ENCODE measurements at places on chromosomes 12 and 14. TPM values are rescaled to one million over a fixed set of nuclear protein-coding genes. Genes with fewer than 3 reads are reported as not detected.

- no peak for DNase-seq
These were observed 96.2 kb downstream of the MON2 start for GRCh38 chr12:62562846-62563245.

GRCh38 chr12:130646716-130647370 lies 69.3 kb downstream of the RIMBP2 start:
- DNase-seq = no peak

DNA sequence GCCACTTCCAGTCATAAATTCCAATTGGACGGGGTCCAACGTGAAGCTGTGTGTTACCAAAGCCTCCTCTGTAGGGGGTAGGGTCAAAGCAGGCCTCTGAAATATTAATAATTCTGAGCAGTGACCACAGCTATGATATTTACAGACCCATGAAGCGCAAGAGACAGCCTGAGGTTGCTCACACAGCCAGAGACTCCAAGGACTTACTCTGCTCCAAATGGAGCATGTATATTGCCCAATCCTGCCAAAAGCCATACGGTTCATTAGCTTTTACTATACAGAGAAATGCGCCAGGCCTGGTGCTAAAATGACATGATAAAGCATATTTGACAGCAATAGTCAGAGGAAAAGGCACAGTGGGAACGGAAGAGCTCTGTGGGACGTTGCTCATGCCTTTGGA lies 151.3 kb downstream of the PAH start:
- no peak for DNase-seq

- no peak for DNase-seq
These were observed 30.9 kb downstream of the GRIN2B start for GRCh38 chr12:13950502-13950901.

DNA sequence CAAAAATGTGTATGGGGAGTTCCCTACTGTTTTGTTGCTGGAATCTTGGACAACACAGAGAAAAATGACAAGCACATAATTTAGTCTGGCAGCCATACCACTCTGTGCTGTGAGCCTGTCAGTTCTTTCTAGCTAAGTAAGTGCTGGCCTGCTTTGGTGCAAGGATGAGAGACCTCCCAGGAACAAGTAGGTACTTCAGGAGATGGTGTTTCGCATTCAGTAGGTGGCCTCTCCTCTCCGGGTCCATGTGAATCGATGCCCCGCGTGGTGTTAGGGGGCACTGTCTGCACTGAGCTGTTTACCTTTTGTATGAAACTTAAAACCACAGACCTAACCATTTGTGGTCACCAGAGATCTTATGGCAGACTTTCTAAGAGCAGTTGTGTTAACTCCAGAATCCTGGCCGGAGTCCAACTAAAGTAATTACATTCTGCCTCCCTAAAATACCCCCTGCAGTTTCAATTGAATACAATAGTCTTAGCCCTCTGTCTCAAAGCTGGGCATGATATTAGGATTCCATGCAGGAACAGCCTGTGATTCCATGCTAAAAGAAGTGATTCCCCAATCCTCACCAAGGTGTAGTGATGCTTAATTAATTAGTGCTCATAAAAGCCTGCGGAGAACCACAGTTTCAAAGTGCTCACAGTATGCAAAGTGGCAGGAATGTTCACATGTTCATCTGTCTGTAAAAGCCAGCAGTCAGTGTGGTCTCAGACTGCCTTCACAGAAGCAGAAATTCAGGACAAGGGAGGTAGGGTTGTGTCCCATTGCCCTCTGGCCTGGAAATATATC lies 64.2 kb downstream of the LLPH start:
- DNase-seq = peak; percentile 80

DNA sequence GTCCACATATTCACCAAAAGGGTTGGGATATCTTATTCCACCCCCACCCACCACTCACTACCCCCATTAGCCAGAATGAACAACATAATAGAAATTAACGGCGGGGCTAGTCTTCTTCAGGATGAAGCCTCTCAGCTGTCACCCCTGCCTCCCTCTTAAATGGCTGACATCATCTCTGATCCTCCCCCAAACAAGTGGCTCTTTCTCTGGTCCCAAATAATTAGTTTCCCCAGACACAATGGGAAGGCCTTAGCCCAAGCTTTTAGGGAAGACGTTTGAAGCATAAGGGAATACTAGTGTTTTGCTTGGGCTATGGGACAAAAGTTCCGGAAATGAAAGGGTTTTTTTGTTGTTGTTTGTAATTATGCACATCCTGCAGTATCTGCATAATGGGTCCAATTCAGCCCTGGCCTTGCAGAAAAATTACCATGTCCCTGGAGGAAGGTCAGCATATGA lies 13.8 kb downstream of the STON2 start:
- DNase-seq = no peak

DNA sequence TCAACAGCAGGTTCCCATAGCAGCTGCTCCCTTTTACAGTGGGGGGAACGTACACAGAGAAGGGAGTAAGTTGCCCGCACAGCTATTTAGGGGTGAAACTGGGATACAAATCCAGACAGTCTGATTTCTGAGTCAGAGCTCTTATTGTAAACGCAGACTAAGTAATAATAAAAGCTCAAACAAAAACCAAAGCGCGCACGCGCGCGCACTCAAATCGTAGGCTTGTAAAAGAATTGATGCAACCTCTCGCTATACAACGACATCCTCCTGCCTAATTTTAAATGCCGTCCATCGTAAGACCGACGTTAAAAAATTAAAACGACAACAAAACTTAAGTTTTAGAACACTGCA lies 747 bp upstream of the DACT1 start:
- peak; percentile 79 for DNase-seq

DNA sequence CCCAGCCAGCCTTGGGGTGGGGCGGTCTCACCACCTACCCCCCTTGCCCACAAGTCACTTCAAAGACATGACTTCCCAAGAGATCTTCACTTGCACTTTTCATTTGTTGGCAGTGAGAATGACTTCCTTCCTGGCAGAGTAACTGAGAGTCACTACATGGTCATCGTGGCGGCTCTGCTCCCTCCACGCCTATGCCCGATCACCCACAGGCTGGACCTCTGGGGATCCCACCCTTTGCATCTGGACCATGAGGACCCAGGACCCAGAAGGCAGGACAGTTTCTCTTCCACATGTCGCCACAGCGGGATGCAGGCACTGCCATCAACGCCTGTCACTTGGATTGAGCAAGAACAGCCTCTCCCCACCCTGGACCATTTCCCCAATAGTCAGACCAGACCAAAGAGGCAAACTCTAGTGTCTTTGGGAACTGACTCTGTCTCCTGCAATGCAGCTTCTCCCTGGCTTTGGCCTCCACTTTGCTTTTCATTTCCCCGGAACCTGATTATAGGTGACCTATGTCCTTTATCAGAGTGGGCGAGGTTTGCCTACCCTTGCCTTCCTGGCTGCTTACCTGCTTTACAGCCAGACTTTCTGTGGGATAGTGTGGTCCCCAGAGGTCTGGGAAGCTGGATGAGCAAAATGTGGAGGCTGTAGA lies 3.6 kb downstream of the VDR start:
- no peak for DNase-seq

DNA sequence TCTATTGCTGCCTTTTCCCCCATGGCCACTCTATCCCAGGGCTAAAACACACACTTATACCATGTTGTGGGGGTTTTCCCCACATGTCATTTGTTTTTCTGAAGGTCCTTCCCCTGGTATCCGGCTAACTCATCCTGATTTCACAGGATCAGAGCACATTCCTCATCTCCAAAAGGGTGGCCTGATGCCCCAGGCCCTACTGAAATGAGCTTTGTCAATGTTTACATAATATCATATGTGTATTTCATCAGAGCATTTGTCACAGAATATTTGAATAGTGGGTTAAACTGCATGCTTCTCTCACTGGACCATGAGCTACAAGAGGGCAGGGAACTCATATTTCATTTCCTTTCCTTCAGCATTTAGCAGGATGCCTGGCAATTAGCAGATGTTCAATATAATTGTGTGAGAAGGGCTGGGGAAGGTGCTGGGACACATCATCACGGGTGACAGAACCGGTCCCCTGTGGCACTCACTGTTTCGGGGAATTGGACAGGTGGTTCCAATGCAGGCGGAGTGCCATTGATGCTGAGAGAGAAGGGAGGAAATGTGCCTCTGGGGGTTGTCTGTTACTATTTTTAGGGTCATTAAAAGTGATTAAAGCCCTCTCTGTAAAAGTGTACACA lies 26.8 kb downstream of the EMP1 start:
- peak; percentile 73 for DNase-seq

DNA sequence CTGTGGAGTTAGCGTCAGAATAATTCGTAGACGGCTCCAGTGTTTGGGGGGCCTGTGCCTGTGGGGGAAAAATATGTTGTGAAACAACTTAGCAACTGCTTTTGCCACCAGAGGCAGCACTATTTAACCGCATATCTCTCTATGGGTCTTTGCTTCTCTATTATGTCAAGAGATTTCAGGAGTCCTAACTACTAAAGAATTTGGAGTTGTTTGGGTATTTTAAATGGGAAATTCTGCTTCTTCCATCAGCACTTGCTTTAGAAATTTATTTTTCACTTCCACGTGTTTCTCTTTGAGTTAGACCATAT lies 594 bp upstream of the CLEC14A start:
- DNase-seq = no peak

DNA sequence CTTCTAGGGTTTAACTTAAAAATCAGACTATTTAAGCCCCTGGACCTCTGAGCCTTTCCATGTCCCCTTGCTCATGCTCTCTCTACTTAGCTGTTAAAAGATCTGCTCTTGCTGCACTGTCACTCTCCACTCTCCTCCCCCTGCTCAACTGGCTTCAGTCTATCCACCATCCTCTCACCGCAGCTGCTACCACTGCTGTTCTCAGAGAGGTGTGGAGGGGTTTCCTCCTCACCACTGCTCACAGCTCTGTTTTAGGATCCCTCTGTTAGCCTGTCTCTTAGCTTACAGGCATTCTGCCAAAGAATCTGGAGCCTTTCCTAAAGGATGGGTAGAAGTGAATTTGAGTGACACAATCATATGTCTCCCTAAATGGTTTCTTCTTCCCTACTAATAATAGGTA lies 43.7 kb upstream of the ATP2B1 start:
- DNase-seq = no peak

DNA sequence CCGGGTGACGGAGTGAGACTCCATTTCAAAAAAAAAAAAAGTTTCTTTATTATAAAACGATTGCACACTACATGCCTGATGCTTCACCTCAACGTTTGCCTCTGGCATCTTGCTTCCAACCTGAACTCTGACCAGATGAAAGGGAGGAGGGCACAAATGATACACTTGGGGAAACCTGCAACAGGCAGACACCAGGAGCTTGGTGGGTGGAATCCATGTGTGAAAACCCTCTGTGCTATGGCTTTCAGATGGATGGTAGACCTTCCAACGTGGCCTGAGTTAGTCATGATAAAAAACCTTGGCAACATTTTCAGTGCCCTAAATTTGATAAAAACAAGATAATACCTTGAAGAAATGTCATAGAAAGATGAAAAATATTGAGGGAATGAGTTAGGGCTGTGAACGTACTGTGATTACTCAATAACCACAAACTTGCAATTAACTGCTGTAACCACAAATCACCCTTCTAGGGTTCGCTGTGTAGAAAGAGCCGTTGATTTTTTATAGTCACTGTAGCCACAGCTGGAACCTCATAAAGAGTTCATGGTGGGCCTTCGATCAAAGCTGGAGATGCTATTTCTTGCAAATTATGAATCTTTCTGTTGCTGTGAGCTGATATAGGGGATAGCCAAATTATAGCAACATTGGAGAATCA lies 26.1 kb upstream of the GZMB start:
- DNase-seq = no peak

CCDC197 gene
- total RNA-seq = not detected

PMCH gene
- not detected for total RNA-seq

PDE3A gene
- total RNA-seq = 14.8 TPM

PGF gene
- total RNA-seq = 24.5 TPM

CRY1 gene
- total RNA-seq = 18.1 TPM

TAS2R30 gene
- total RNA-seq = 9.7 TPM

ADGRD1 gene
- 0.72 TPM for total RNA-seq

ADAMTS20 gene
- not detected for total RNA-seq

ACSS3 gene
- total RNA-seq = 22.4 TPM

ST8SIA1 gene
- 6.2 TPM for total RNA-seq
